A549 treated with RU486 at 1 μM for 4 hours (cell line): ENCODE measurements at places on chromosomes 7 and 10. TPM values are rescaled to one million over a fixed set of nuclear protein-coding genes. Genes with fewer than 3 reads are reported as not detected.

Gene ACTL6B
- not detected in 5 replicates for total RNA-seq

Gene C10orf143
- 0.26 to 1.2 TPM (median 0.48 TPM) in 5 replicates for total RNA-seq

Gene SEMA3D
- total RNA-seq, result 0.03 to 0.09 TPM in 2 of 5 replicates, not detected in the others

Gene COL1A2
- 0.03 to 0.08 TPM in 2 of 5 replicates, not detected in the others for total RNA-seq

Gene ZNF503
- total RNA-seq, result 8.8 to 14.5 TPM (median 13.8 TPM) in 5 replicates

Gene KCND2
- total RNA-seq, result not detected in 5 replicates

Gene LBX1
- total RNA-seq, result not detected in 5 replicates

Gene NRG3
- total RNA-seq, result not detected in 5 replicates

Gene CAMK2B
- 0.09 to 0.46 TPM (median 0.29 TPM) in 5 replicates for total RNA-seq

Gene SPDYE11
- total RNA-seq, result not detected in 5 replicates

Gene ZNF25
- 1.0 to 2.2 TPM (median 2.0 TPM) in 5 replicates for total RNA-seq

Gene ZNF92
- 1.5 to 5.4 TPM (median 5.0 TPM) in 5 replicates for total RNA-seq

Gene VSTM2A
- total RNA-seq, result not detected in 5 replicates

Gene PKD1L1
- total RNA-seq, result 0.05 to 0.62 TPM (median 0.10 TPM) in 5 replicates

Gene MEST
- 30.3 to 39.6 TPM (median 36.7 TPM) in 5 replicates for total RNA-seq

Gene TMEM236
- total RNA-seq, result 0.03 to 0.07 TPM (median 0.06 TPM) in 5 replicates

Gene TMEM176A
- not detected in 5 replicates for total RNA-seq

Gene ANKRD61
- 0.50 to 0.69 TPM (median 0.54 TPM) in 5 replicates for total RNA-seq

Gene TMEM229A
- total RNA-seq, result not detected in 5 replicates

Gene DCLRE1A
- total RNA-seq, result 6.5 to 11.1 TPM (median 9.4 TPM) in 5 replicates

Gene VPS41
- total RNA-seq, result 21.3 to 27.6 TPM (median 23.4 TPM) in 5 replicates

Gene CALHM3
- 0.35 to 0.53 TPM (median 0.41 TPM) in 5 replicates for total RNA-seq

Gene TRIM50
- not detected in 5 replicates for total RNA-seq

Gene WNT2
- 0.06 to 0.16 TPM in 2 of 5 replicates, not detected in the others for total RNA-seq

Gene APBB1IP
- 9.0 to 10.8 TPM (median 10.0 TPM) in 5 replicates for total RNA-seq

Gene NYAP1
- total RNA-seq, result 0.64 to 1.6 TPM (median 1.2 TPM) in 5 replicates

Gene TMEM60
- 16.4 to 29.9 TPM (median 26.6 TPM) in 5 replicates for total RNA-seq

Gene FOXP2
- not detected in 5 replicates for total RNA-seq

Gene AZGP1
- 0.27 TPM in 1 of 5 replicates, not detected in the others for total RNA-seq

Gene MOGAT3
- not detected in 5 replicates for total RNA-seq

Gene PHKG1
- total RNA-seq, result 0.21 to 0.61 TPM (median 0.44 TPM) in 5 replicates

Gene PON1
- total RNA-seq, result 0.44 to 1.0 TPM (median 0.66 TPM) in 5 replicates

Gene SUMF2
- total RNA-seq, result 108 to 115 TPM (median 111 TPM) in 5 replicates

Gene ACBD7
- 0.68 to 1.3 TPM (median 0.87 TPM) in 5 replicates for total RNA-seq

Gene EBLN1
- 0.10 to 0.13 TPM in 2 of 5 replicates, not detected in the others for total RNA-seq

Gene CTAGE6
- total RNA-seq, result not detected in 5 replicates
